ENCODE measurements at places on chromosomes 4 and X.

DNA sequence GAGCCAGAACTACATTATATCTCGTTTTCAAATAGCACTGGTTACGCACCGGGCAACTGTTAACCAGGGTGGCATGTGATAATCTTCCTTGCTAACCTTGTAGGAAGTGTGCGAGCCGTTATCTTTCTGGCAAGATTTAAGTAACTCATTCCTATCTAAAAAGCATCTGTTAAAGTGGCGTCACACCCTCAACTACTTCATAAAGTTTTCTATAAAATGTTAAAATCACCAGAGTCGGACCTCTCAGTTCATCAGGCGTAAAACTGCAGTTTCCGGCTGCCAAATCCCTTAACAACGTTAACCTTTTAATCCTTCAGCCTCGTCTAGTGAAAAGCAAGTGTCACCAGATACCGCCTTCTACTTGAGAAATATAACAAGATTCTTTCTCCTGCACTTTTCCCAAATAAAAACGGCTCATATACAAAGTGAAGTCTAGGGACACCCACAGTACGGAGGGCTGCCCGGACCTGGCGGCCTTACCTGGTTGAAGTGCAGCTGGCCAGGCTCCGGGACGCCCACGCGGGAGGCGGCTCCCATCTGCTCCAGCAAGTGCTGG, 1.2 kb downstream of the SLC39A8 start:
- DNase-seq = no peak

GRCh38 chr4:168319486-168320019, 1.0 kb upstream of the DDX60 start:
- no peak for DNase-seq

DNA sequence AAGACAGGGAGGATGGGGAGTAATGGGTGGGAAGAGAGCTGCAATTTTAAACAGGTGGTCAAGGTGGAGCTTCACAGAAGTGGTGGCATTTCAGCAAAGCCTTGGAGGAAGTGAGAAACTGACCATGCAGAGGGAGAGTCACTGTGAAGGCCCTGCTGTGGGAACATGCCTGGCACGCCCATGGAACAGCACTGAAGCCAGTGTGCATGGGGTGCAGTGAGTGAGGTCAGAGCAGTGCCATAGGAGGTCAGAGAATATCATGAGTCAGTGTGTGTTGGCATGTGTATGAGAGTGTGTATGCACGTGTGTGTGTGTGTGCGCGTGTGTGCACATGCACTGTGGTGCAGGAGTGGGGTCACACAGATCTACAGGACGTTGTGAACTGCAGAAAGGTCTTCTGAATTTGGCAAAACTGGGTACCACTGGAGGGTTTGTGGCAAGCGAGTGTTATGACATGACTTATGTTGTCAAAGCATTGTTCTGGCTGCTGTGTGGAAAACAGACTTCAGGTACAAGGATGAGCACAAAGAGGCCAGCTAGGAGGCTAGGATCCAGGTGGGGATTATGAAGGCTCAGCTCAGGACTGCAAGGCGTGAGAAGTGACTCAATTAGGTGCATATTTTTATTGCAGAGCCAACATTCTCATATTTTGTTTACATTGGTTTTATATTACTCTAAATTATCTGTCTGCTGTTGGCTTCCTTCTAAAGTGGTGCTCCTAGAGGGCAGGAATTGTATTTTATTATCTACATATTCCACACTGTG, 34.0 kb downstream of the ZNF827 start:
- DNase-seq = no peak

DNA sequence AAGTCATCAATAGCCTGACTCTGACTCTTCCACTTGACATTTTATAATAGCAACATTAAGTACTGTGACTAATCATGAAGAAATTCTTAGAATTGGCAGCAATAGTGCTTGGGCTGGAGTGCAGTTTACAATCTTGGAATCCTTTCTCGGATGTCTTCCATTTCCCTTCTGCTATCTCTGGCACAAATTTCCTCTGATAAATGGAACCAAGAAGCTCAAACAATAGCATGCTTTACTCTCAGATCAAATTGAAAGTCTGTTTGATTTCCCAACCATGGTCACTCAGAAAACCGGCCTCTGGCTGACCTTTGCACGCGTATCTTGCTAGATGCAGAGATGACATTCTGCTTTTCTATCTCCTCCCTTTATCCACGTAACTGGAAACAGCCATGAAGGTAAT, 99.0 kb upstream of the SPANXC start:
- no peak for DNase-seq

DNA sequence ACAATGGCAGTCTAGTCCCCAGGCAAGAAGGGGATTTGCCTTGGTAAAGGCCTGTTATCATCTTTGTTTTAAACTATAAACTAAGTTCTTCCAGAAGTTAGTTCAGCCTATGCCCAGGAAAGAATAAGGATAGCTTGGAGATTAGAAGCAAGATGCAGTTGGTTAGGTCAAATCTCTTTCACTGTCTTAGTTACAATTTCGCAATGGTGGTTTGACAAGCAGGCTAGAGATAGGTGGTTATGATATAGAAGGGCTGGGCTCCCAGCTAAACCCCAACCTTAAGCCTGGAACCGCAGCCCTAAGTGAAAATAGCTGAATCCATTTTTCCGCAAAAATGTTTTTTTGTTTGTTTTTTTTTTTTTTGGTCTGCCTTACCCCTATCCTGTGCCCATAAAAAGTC, 41.8 kb upstream of the NEIL3 start:
- DNase-seq = no peak

DNA sequence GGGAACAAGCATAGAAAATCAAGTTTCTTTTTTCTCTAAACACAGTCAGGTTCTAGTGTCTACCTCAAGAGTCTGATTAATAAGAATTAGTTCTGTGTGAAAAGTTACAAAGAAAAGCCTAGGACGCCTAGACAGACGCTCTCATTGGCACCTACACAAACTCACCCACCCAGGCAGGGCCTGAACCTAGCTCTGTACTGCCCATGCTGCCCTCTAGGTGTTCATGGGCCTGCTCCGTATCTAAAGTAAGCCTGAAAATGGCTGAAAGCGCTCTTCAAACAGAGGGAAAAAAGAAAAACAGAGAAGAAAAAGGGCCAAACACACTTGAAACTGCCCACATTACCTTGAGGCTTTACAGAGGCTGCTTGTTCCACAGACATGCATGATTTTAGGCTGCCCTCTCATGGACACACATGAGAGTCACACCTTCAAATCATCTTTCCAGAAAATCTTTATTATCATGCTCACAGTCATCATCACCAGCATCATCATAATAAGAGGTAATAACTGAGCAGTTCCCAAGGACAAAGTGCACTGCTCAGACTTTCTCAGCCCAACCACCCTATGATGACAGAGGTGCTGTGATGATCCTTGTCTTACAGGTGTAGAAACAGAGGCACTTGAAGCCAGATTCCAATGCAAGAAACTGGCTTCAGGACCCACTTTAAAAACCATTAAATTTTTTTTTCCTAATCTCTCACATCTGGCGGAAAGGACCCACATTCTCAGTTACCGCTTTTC, 49.6 kb downstream of the MAP7D2 start:
- no peak for DNase-seq

DNA sequence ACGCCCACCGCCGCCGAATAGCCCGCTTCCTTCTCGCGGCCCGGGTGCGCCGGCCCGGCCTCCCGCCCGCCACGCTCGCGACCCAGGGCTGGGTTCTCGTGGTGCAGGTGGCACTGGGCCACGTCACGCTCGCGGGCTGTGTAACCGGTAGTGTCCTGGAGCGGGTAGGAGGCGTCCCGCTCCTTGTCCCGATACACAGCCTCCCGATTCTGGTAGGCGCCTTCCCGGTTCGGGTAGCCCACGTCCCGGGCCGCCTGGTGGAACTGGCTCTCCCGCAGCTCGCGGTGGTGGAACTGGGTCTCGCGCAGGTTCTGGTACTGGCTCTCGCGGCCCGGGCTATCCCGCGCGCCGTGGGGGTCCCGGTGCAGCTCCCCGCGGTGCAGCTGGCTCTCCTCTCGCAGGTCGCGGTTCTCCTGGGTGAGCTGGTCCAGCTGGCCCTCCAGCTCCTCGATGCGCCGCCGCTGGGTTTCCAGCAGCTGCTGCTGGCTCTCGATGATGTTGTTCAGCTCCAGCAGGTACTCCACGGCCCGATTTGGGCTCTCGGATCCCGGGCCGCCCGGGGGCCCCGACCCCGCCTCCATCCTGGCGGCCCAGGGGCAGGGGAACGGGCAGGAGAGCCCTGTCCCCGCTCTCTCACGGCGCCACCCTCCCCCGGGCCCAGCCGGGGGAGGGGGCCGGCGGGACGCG, 39.3 kb upstream of the IQSEC2 start:
- no peak for DNase-seq

DNA sequence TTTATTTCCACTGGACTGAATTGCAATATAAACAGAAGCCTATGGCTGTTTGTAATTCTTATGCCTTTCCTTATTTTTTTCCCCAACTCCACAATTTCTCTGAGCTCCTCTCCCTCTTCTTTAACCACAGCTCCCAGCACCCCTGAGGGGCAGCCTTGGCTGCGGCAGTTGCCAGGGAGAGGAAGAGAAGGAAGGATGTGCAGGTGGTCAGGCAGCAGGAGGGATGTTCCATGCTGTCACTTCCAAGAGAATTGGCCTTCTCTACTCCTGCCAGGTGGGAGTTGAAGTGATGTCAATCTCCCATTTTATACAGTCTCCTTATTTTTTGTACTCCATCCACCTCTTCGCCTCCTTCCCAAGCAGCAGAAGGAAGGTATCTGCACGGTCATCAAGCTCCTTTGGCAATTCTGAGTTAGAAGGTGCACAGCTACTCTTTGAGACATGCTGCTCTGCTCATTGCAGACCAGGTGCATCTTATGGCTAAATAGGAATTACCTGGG, 343.3 kb upstream of the RPS6KA3 start:
- no peak for DNase-seq

GRCh38 chr4:158819942-158820786, 51.3 kb downstream of the FNIP2 start:
- DNase-seq = no peak

GRCh38 chr4:73816814-73817213, 19.7 kb upstream of the CXCL6 start:
- no peak for DNase-seq

DNA sequence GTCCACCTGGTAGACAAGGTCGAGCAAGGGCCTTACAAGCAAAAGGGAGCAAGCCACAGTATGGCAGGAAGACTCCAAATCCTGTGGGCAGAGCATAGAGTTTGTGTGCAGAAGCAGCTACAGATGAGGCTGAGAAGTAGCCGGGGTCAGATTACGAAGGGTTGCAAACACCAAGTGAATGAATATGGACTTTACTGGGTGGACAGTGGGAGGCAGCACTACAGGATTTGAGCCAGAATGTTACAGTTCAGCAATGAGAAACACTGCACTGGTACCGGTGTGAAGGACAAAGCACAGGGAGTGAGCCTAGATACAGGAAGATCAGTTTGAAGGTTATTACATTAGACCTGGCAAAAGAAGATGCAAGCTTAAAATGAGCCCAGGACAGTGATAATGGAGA, 46.1 kb upstream of the HOPX start:
- no peak for DNase-seq

DNA sequence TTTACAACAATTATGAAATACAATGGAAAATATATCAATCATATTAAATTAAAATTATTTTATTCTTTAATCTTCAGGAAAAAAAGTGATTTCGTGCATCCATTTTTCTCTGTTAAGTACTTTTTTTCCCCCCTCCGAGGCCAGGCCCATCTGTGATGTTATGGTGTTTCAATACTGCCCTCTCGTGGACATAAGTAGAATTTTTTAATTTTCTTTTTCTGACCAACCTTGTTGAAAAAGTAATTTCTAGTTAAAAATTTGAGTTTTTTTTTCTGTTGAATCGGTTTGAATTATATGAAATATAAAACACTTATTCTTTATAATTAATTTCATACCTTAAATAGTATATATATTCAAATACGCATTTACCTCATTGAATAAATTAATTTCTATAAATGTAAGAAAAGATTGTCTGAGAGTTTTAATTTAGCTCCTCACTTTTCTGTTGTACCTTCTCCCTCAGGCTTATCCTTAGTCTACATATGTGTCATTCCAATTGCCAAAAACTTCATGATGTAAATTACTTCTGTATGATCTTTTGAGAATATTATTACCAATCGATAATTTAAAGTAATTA, 175.8 kb upstream of the TECRL start:
- DNase-seq = no peak

- DNase-seq = no peak
These were observed 497 bp upstream of the GRPEL1 start for GRCh38 chr4:7068279-7068842.

- DNase-seq = no peak
These were observed 161.4 kb upstream of the HS3ST1 start for GRCh38 chr4:11590132-11590531.

GRCh38 chrX:107708762-107709161, 66.8 kb downstream of the TSC22D3 start:
- no peak for DNase-seq

DNA sequence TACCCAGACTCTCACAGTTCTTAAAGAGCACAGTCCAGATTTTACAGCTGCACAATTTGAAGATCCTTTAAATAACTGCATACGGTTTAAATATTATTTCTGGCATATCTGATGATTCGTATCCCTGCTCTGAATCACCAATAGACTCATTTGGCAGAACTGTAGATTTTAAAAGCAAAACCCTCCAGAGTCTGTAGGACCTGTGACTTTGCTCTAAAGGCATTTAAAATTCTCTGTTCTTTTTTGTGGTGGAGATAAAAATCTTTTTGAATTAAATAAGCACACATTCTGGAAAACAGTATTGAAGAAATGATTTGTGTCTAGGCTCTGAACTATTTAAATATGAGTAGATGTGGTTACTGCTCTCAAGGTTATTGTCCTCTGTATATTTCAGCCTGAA, 246.2 kb upstream of the PITX2 start:
- no peak for DNase-seq

DNA sequence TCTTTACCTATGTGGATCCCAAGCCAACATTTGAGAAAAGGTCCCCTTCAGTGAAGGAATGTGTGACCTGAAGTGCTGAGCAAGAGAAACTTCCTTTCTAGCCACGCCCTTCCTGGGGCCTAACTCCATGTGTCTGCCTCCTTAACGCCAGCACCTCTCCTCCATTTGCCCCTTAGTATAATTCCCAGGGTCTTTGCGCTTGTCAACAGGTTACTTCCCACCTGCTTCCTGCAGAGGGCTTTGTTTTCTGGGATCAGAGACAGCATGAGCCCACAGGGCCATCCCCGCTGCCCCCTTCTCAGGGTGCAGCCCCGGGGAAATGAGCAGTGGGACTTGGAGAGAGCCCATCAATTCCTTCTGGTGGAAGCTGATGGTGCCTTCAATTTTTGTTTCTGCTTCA, 45.9 kb upstream of the DRD5 start:
- no peak for DNase-seq

GRCh38 chr4:1112174-1112820, 1.1 kb downstream of the RNF212 start:
- DNase-seq = no peak

DNA sequence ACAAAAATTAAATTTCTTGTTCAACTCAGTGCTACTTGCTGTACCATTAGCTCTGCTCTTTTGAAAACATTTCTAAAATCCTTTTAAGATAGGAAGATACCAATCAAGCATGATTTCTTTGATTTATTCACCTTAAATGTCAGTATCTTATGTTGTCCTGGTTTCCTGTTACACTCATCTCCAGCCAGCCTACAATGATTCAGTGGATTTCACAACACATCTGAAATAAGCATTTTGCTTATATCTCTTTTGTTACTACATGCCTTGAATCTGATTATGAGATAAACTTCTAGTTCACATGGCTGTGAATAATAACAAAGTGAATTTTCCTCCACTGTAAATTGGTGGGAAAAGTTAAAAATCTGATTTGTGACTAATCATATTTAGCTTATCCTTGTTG, 112.5 kb upstream of the BMP3 start:
- no peak for DNase-seq

GRCh38 chrX:19725641-19726040, 161.8 kb downstream of the SH3KBP1 start:
- no peak for DNase-seq

GRCh38 chr4:133812236-133812635, 389.4 kb downstream of the PABPC4L start:
- no peak for DNase-seq

Data from stimulated activated CD4-positive, alpha-beta T cell treated with anti-CD3 and anti-CD28 coated beads, TNF-alpha, amount 100 ng/mL, for 4 hours (primary cell).